ENCODE measurements at places on chromosomes 3 and 15.
A peak's percentile ranks its signal among the peaks of the same experiment; 100 is the strongest.

GRCh38 chr15:71048913-71049675, 66.2 kb upstream of the THSD4 start:
- no peak for DNase-seq

DNA sequence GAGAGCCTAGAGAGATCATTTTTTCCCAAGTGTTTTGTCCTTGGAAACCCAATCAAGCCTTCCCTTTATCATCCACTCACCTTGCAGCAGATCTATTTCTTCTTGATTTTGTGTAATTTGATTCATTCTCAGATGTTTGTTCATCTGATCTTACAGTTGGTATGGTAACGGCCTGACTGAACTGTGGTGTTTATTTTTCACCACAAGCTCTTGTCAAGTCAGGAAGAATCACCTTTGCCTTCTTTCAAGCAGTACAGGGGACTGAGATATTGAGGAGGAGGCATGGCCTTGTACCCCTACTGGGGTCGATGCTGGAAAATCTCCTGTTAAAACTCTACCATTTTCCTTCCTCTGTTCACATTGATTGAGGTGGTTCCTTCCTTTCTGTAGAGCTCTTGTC, 361.4 kb upstream of the CFAP20DC start:
- DNase-seq = no peak

- DNase-seq = peak; percentile 28
Observed at GRCh38 chr3:16801223-16801622, 83.5 kb upstream of the PLCL2 start.

DNA sequence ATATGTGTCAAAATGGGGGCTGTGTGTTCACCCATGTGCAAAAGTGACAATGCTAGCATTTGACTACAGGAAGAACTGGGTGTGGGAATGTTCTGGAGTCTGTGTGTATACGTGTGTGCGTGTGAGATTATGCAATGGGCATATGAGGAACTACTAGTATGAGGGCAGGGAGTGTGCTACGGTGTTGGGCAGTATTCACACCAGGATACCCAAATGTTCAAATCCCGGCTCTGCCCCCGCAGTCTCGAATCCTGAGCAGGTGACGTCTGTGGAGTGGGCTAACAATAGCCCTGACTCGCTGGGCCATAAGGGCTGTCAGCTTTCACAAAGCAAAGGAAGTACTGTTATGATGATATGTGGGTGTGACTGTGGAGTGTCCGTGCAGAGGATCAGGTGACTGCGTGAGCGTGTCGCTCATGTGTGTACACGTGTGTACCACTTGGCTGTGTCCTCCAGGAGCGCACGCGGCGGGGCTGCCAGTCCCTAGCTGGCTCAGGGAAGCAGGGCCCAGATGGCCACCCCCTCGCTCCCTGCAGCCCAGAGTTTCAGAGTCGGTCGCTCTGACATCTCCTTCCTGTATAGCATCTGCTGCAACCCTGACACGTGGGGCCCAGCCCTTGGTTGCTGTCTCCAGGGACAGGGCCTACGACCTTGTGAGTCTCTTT, 27.2 kb downstream of the IQSEC1 start:
- no peak for DNase-seq

DNA sequence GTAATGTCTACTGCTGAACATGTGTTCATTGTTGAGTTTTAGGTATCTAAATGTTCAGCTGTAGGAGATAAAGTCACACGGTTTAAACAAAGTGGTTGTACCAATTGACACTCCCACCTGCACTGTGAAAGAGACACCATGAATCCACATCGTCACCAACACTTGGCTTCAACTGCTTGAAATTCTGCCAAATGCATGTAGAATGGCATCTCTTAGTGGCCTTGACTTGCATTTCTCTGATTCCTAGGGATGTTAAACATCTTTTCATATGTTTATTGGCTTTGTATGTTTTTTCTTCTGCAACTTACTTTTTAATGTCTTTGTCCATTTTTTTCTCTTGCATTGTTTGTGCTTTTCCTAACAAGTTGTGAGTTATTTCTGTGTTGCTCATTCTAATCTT, 43.4 kb downstream of the RPLP1 start:
- no peak for DNase-seq

DNA sequence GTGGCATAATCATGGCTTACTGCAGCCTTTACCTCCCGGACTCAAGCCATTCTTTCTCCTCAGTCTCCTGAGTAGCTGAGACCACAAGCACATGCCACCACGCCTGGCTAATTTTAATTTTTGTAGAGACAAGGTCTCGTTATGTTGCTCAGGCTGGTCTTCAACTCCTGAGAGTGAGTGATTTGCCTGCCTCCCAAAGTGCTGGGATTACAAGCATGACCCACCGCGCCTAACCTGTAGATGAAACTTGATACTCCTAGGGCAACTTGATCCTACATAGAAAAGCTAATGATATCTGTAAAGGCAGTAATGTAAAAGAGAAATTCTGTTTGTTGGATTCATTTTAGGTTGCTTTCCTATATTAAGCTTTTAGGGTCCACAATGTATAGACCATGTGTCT, 391.9 kb upstream of the THRB start:
- DNase-seq = no peak

DNA sequence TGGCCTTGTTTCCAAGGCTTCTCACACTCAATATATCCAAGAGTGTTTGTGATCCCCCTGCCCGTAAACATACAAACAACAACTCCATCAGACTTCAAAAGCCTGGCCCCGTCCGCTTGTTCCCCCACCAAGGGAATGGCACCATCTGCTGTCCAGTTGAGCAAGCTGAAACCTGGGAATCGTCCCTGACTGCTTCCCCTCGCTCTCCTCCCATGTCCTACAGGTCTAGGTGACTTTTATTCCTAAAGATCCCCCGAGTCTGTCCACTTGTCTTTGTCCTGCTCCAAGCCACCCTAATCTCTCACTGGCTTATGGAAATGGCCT, 27.9 kb upstream of the FAM174B start:
- DNase-seq = no peak

DNA sequence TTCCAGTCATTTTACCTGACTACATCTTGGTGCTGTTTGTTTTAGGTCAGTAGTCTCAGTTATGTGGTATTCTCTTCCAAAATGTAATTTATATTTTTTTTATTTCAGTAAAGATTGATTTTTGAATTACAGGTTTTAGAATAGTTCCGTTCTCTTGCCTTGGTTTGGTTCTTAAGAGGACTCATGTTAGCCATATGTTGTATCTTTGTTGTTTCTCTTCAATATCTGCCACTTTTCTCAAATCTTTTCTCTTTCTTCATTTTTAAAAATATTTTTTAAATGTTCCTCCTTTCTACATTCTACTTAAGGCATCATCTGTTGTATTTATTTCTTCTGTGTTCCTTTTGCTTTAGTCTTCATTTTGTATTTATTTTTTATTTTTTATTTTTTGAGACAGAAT, 5.6 kb upstream of the UBL7 start:
- DNase-seq = no peak

- DNase-seq = no peak
Observed at GRCh38 chr3:147423798-147424580, 14.8 kb downstream of the ZIC1 start.

DNA sequence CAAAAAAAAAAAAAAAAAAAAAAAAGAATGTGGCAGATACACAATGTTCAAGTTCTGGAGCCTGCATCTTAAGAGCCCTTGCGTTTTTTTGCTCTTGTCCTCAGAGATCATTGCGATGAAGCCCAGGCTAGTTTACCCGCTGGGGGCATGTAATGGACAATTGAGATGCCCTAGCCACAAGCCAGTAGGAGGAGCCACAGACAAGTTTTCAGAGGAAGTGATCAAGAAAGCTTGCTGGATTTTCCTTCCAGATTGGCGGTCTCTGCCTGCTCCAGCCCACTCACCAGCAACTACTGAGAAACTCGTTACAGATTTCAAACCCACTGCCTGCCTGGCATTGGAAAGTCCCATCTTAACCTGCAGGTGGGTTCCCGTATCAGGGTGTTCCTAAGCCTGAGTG, 192.1 kb upstream of the EOMES start:
- DNase-seq = no peak

DNA sequence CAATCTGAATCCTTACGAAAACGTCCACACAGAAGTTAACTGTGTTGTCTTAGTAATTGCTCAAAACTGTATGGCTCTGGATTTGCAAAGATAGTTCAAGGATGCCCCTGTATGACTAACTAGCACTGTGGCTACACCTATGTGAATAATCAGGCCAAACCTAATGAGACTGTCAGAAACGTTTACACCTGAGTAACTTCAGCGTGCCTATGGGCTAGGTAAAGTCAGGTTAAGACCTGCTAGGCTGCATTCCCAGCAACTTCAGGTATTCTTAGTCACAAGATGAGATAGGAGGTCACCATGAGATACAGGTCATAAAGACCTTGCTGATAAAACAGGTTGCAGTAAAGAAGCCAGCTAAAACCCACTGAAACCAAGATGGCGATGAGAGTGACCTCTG, 87.8 kb upstream of the PLXND1 start:
- no peak for DNase-seq

DNA sequence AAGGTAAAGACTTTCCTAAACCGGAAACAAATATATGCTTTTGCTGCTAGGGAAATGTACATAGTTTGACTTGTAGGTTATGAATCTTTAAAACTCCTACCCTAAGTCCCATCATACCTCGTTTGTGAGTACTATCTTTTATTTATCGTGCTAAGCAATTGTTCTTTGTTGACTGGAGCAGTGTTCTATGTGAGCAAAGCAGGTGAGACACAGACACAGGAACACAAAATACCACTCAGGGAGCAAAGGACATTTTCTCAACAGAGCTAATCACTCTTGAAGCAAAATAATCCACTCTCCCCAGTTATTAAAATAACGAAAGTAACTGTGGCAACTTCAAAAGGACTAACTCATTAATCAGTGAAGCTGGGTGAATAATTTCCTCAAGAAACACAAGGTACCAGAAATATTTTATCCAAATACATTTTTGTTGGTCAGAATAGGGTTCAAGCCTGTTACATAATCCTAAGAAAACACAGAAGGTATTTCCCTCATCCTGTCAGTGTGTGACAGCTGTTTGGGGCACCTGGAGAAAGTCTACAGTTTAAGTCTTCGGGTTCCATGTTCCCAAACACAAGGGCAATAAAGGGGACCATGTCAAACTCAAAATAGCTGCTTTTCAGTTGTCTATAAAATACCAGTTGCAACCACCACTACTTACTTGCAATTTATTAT, 407.7 kb downstream of the FOXP1 start:
- no peak for DNase-seq

- DNase-seq = no peak
Observed at GRCh38 chr15:39094116-39094515, 486.8 kb upstream of the THBS1 start.

- DNase-seq = no peak
Observed at GRCh38 chr3:72255191-72255590, 470.2 kb upstream of the PROK2 start.

DNA sequence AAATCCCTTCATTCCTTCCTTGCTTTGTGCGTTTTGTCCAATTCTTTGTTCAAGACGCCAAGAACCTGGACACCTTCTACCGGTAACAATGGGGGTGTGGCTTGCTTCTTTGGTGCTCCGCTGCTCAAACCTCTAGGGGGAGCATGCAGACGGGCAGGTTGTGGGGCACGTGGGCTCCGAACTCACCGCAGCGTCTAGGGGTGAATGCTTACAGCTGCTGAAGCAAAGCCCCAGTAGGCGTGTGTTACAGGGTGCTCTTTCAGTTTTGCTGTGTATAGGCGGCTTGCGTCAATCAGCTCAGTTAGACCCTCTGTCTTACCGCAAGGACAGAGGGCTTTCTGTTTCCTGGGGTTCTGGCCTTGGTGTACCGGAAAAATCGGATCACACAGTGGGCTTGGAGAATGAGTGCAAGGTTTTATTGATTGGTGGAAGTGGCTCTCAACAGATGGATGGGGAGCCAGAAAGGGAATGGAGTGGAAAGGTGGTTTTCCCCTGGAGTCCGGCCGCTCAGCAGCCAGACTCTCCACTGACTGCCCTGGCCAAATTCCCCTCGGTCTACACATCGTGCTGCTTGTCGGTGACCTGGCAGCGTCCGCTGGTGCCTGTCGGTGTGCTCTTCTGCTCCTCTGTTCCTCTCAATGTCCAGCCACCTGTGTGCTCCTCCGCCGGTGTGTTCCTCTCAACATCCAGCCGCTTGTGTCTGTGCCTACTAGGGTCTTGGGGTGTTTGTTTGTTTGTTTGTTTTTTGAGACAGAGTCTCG, 1.2 kb upstream of the LRRC34 start:
- no peak for DNase-seq

DNA sequence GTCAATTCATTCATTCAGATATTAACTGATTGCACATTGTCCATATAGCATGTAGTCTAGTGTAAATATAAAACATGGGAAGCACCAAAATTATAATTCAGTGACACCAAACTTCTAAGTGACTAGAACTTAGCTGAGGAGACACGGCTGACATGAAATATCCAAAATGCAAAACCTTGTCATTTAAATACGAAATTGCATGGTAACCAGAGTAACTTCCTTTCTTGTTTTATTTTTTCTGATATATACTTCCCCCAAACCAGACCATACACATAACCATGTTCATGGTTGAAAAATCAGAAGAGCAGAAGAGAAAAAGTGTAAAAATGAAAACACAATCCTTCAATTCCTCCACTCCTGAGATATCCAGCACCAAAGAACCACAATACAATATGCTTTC, 38.0 kb downstream of the CBLB start:
- no peak for DNase-seq

DNA sequence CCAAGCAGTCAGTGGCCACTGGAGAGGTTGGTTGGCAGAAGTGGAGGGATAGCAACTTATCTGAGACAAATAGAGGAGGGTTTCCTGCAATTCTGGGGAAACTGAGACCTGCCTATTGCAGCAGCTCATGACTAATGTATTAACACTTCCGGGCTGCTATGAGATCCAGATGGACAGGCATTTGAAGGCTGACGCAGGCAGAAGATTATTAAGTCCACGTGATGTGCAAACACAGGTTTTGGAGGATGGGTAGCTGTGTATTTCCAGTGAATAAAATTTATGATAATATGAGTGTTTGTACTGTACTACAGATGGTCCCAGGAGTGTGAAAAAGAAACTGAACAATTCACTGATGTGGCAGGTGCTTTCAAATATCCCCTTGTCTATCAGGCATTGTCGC, 28.5 kb upstream of the CFAP161 start:
- no peak for DNase-seq

- no peak for DNase-seq
Observed at GRCh38 chr3:31369637-31370379, 162.9 kb upstream of the STT3B start.

DNA sequence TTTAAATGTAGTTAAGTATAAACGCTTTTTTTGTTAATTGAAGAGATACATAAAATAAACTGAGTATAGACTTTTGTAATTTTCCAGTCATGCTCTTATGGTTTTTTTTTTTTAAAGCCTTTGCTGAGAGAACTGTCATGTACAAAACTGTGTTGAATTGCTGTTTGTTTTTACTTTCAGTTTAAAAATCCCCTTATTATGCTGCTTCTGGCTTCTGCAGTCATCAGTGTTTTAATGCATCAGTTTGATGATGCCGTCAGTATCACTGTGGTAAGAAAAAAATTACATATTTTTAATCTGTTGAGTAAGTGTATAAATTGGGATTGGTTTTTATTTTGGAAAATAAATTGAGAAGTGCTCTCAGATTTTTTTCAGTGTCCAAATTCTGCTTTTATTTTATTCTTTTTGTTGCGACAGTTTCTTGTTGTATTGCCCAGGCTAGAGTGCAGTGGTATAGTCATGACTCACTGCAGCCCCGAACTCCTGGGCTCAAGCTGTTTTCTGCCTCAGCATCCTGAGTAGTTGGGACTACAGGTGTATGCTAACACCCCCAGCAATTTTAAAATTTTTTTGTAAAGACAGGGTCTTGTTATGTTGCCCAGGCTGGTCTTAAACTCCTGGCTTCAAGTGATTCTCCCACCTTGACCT, 40.7 kb downstream of the ATP2C1 start:
- no peak for DNase-seq
